Cortex of kidney (tissue), 1 donor: ENCODE measurements at places on chromosomes 7 and 10.

GRCh38 chr10:124138883-124139348 lies 45.5 kb upstream of the CHST15 start:
- no peak for DNase-seq

DNA sequence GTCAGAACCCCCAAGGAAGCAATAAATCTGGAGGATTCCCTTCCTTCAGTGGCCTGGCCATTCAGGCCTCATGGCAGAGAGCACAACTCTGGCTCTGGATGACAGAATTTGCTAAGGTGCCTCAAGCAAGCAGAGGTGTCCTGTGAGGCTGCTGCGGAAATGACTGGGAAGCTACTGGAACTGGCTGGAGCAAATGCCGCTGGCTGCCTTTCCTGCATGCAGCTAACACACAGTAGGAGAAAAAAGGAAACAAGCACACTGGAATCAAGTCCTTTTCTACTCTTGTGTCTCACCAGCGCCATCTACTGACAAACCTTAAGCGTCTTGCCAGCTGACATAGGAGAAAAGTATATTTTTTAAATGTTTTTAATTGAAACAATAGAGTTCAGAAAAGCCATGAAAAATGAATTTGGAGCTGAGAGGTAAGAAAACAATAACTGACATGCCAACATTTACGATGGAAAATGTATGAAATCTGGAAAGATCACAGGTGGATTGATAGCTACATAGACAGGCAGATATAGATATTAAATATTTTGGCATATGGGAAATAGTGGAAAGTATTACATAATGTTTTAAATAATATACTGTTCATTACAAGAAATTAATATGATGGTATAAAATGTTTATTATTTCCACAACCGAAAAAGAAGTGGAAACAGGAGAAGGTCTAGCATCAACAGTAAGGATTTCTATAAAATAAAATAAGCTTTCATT lies 951.6 kb downstream of the ANKRD7 start:
- DNase-seq = no peak

DNA sequence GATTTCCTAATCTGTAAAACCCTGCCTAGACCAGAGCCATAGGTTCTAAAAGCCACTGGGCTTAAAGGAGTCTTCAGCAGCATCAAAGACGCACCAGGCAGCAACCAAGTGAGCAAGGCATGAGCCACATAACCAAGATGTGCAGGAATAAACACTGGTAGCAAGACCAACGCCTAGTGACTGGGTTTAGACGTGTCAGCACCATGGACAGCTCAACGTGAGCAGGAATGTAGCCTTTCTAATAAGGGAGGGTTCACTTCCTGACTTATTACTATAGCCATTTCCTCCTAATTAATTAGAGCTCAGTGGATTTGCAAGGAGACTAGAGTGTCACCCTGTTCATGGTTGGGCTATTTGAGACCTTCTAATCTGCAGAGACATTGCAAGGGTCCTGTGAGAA lies 223.7 kb downstream of the LHFPL3 start:
- no peak for DNase-seq

- no peak for DNase-seq
Observed at GRCh38 chr7:91778416-91778815, 102.1 kb downstream of the MTERF1 start.

GRCh38 chr7:16067711-16068110 lies 353.6 kb downstream of the CRPPA start:
- no peak for DNase-seq

GRCh38 chr7:2436341-2437104 lies 33.1 kb downstream of the CHST12 start:
- no peak for DNase-seq

GRCh38 chr10:84606428-84606827 lies 278.0 kb downstream of the CCSER2 start:
- DNase-seq = no peak

GRCh38 chr7:100516135-100516812 lies 22.7 kb upstream of the AGFG2 start:
- no peak for DNase-seq

GRCh38 chr10:112615269-112615668 lies 168.3 kb downstream of the VTI1A start:
- no peak for DNase-seq

DNA sequence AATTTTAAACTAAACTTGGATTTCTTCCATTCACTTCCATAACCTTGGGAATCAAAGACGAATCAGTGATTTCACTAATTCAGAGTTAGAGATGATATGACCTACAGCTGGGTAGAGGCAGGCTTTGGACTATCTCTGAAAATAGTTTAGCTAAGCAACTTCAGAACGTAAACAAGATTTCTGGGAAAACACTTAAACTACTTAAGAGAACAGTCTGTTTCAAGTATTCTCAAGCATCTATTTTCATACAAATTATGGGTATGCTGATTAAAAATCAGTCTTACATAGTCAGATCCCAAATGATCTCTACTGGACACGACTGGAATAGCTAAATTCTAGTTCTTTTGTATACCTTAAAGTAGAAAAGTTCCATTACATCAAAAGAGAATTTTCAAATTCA lies 179.9 kb downstream of the PLCE1 start:
- DNase-seq = no peak

- DNase-seq = no peak
Observed at GRCh38 chr10:22464966-22465629, 119.8 kb downstream of the SPAG6 start.

- no peak for DNase-seq
Observed at GRCh38 chr7:154353355-154353767, 301.2 kb downstream of the DPP6 start.

DNA sequence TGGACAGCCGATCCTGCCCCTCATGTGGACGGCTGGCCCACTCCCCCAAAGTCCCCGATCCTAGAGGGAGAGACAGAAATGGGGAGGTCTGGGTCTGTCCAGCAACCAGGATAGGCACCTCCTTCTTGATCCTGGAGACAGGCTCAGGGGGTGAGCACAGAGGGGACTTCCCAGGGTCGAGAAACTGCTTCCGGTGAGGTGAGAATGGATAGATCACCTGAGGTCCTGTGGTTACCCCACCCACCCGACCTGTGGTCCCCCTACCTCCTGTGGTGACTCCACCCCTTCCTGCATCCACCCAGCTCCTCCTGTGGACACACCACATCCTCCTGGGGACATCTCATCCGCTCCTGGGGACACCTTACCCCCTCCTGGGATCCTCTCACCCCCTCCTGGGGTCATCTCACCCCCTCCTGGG lies 27.4 kb upstream of the RASGEF1A start:
- DNase-seq = no peak

DNA sequence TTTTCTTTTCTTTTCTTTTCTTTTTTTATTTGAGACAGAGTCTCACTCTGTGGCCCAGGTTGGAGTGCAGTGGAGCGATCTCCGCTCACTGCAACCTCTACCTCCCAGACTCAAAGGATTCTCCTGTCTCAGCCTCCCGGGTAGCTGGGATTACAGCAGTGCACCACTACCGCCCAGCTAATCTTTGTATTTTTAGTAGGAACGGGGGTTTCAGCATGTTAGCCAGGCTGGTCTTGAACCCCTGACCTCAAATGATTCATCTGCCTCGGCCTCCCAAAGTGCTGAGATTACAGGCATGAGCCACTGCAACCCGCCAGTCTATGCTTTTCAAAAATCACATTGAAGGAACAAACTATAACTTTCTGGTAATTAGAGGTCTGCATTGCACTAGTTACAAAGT lies 2.4 kb downstream of the USP6NL start:
- DNase-seq = no peak

DNA sequence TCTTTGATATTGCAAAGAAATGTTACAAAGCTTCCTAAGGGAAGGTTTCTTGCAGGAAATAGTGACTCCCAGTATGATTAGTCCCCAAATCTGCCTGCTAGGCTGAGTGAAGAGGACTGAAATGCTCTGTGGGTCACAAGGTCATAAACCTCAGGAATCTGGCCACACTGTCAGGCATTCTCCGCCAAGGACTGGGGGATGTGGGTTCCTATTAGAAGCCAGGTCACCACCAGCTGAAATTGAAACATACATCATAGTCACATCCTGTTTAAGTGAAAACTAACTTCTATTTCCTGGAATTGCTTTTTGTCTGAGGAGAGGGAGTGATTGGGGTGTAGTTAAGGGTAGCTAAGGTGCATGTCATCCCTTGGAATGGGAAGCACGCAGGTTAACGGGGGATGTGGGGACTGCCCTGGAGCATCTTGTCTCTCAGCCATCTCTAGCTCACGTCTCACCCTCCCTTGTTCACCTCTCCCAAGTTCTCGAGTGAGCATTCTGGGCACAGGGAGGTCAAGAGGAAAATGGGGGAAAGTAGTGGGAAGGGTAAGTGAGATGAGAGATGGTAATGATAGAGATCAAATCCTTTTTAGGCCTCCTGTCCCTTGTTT lies 12.0 kb upstream of the GSAP start:
- DNase-seq = no peak

- no peak for DNase-seq
Observed at GRCh38 chr7:50664937-50665336, 99.7 kb upstream of the DDC start.

DNA sequence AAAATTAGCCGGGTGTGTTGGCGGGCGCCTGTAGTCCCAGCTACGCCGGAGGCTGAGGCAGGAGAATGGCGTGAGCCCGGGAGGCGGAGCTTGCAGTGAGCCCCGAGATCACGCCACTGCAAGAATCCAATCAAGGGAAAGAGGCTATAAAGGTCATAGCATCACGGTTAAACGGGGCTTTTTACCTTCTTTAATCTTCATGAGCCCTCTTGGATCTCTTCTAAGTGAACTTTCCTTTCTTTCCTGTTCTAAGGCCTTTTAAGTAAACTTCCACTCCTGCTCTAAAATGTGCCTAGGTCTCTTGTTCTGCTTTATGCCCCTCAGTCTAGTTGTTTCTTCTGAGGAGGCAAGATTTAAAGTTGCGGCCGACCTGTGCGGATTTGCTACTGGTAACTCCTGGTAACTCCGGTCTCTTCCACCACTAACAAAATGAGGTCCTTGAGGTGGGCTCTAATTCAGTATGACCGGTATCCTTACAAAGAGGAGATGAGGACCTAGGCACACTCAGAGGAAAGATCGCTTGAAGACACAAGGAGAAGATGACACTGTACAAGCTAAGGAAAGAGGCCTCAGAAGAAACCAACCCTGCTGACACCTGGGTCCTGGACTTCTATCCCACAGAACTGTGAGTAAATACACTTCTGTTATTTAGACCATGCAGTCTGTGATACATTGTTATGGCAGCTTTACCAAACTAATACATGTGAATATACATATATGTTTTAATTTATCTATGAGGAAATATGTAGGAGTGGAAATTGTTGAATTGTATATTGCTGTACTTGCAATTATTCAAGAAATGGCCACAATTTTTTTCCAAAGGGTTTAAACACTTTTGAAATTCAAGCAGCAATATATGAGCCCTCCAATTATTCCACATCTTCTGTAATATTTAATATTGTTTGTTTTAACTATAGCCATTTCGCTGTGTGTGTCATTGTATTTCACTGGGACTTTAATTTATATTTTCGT lies 331.5 kb upstream of the CNTNAP2 start:
- DNase-seq = no peak

DNA sequence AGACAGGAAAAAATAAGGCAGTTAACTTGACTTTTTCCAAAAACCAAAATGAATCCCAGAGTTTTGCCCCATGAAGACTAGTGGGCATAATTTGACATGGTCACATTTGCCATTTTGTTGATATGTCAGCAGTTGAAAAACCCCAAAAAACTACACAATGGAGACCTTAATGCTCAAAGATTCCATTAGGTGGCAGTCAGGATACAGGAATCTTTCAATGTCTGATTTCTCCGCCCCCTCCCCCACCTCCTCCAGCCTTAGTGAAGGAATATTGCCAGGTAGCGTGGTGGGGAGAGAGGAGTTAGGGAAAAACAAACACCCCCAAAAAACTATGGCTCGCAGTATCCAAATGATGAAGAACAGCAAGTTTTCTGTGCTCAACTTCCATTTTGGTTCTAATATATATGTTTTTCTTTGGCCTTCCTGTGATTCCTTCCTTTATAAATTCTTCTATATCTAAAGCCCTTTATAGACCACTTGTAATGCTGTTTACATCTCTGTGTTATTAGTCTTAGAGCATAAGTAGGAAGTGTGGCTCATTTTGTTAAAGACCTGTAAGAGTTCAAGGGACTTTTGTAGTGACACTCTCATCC lies 6.7 kb upstream of the SMNDC1 start:
- no peak for DNase-seq

GRCh38 chr7:78345293-78345911 lies 546.8 kb downstream of the PHTF2 start:
- DNase-seq = no peak

- no peak for DNase-seq
Observed at GRCh38 chr7:28149291-28150101, 31.1 kb downstream of the JAZF1 start.

DNA sequence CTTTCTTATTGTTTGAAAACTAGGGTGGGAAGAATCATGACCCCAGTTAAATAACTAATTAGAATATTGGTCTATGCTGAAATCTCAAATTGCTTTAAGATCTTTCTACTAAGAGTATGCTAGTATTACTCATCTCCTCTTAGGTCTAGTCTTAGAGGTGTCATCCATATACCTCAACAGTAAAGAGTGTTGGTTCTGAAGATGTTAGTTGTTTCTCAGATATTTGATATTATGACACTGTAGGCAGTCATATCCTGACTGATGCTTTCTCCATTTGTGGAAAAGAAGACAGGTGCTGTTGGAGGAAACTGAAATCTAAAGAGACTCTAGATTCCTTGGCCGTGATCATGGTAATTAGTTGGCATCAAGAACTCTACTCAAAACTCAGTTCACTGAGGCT lies 21.2 kb downstream of the BPGM start:
- no peak for DNase-seq

DNA sequence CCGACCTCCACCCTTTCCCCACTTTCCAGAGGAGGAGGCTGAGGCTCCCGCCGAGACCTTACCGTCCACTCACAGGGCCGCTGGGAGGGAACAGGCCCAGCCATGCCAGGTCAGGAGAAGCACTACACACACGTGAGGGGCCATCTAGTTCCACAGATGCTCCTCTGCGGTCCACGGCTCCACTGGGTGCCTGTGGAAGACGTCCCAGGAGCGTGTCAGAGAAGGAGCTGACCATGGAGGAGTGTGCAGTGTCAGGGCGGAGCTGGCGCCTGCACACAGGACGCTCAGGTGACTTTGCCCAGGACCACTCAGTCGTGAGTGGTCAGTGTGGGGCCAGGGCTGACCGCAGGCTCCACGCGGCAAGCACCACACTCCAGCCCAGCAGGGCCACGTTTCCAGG lies 8.0 kb upstream of the SHH start:
- DNase-seq = no peak

GRCh38 chr10:23174074-23174976 lies 17.8 kb upstream of the PTF1A start:
- no peak for DNase-seq

DNA sequence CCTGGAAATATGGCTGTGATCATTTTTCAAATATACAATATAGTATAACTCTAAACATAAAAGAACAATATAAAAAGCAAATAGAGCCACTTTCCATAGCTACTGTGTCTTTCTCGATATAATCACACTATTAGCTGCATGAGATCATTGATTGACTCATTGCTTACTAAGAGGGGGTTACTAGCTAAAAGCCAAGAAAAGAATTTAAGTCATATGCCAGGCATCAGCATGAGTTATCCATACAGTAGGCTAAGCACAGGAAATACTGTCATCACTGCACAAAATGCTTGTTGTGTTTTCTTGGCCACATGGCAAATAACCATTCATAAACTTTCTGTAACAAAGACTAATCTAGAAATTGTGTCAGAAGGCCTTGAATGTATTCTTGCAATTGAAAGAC lies 18.8 kb upstream of the ABCB5 start:
- no peak for DNase-seq
